Stimulated activated CD4-positive, alpha-beta T cell treated with anti-CD3 and anti-CD28 coated beads, Interleukin-12 subunit alpha, Interleukin-12 subunit beta, amount 100 ng/mL, for 48 hours (primary cell): ENCODE measurements at places on chromosomes 12 and 14.

DNA sequence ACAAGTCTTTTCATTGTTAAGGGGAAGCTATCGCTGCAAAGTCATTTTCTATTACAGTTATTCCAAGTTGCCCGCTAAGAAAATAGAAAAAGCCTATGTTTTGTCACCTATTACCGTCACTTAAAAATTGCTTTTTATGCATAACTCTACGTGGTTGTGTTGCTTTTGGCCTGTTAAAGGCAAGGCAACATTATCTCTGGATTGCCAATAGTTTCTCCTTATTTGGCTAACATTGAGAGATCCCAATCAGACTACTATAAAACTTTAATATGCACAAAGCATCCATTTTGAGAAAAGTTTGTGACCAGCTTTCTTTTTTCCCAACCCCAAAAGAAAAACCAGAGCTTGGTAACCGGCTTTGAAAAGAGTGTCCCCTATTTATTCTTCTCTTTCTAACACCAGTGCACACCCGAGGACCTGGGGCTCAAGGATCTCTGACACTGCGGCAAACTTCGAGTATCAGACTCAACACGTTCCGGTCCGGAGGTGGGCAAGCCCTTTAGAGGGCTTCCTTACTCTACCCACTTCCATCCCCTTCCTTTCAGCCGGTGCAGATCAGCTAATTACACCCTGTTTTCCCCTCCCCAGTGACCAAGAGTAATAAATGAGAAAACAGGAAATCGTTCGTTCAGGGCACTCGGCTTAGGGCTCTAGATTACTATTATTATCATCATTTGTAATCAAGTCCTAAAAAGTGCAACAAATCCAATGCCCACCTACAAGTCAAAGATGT lies 1.2 kb downstream of the PPP1R12A start:
- DNase-seq = no peak

DNA sequence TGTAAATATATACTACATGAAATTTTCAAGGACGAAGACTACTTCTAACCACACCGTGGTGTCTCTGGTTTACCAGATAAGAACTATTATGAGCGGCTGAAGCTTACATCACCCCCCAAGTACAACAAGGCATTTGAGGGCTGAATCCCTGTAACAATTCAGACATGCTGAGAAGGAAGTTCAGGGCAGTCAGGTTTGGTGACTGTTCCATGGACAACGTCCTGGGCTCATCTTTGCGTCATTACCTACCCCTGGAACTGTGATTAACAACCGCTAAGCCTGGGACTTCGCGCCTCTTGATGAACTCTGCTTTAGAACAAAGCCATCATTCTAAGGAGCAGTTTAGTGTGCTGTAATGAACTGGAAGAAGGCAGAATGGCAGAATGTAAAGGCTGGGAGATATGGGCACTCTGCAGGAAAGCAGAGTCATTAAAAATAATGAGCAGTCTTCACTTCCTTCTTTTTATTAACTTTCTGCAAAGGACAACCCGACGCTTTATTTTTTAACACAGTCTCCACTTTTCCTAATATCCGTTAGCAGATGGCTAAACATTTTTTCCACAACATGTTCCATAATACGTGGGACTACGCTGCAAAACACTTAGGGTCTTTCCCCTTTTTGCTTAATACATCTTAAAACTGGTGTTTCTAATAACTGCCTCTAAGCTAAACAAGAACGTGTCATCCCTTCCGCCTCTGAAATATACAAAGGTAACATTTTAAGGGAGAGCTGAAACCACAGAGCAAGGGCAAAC lies 263.2 kb downstream of the ADAMTS20 start:
- no peak for DNase-seq

- DNase-seq = no peak
These were observed 15.1 kb downstream of the SUDS3 start for GRCh38 chr12:118391424-118391823.

DNA sequence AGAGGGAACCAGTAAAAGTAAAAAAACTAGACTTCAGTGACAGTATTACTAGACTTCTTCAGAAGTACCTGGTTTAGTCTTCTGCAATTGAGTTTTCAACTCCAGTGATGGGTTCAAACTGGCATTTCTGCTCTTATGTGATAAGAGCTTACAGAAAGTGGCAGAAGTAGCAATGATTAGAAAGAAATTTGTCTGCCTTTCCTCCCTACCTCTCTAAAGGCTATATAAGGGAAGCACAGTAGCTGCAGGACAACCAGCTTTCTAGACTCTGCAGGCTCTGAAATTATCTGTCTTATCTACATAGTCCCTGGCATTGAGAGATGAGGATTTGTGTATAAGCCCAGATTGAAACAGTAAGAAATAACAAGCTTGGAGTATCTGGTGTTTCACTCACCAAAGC lies 107.5 kb downstream of the DAAM1 start:
- DNase-seq = no peak

DNA sequence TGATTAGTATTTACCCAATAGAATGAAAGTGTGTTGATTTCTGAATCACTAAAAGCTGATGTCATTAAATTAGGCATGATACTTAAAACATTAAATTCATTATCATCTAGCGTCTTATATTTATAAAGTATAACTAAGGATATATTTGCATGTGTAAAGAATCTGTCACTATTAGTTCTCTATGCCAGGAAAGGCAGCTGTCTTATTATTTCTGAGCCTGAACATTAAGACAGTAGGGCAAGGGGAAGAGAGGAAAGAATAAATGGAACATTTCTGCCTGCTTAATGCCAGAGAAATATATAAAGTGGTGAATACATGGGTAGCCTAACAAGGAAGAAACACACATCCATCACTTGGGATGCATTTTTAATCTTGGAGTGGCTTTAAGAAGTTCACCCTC lies 965.1 kb upstream of the TMEM132C start:
- DNase-seq = no peak

GRCh38 chr14:56118611-56119181 lies 485 bp downstream of the PELI2 start:
- no peak for DNase-seq

- DNase-seq = peak; percentile 76
These were observed at the start of gene CCND2 for GRCh38 chr12:4273652-4274395. TSS of gene CCND2 (plus strand) at chr12:4273762. CDS start at chr12:4274041, 279 bp downstream.

DNA sequence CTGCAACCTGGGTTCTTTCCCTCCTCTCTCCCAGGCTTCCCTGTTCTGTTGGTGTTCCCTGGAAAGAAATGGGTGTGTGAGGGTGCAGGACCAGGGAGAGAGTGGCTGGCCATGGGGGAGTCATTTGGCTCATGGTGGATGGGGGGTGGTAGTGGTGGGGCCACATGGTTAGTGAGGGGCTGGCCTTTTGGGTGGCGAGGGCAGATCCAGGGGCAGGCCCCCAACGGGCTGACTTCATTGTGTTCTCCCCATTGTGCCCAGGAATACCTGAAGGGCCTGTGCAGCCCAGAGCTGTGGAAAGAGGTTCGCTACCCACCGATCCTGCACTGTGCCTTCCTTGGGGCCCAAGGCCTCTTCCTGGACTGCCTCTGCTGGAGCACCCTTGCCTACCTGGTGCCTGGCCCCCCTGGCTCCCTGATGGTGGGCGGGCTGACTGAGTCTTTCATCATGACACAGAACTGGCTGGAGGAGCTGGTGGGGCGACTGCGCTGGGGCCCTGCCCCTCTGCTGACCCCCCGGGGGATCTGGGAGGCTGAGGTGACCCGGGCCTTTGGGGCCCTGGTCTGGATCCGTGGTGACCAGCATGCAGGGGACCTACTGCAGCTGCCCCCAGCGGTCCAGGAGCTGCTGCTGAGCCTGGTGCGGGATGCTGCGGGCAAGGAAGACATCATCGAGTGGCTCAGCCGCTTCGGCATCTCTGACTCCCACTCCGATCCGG lies 9.0 kb downstream of the NYNRIN start:
- DNase-seq = no peak

GRCh38 chr12:127485528-127485927 lies 781.4 kb upstream of the TMEM132C start:
- no peak for DNase-seq

- DNase-seq = no peak
These were observed 51.8 kb upstream of the MMP17 start for GRCh38 chr12:131776237-131776889.

DNA sequence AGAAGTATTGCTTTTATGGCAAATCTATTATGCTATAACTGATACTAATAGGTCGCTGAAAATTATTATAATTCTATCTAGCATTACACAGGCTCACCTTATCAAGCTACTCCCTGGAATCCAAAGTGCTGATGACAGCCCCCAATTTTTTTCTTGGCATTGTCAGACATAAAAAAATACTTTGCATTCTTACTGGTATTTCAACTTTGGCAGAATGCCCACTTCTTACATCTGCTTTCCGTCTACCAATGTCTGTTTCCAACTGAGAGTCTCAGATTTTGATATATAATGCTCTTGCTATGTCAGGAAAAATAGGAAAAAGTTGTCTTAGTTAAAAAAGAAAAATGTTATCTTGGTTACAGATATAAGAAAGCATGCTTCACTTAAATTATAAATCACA lies 615.4 kb downstream of the C12orf50 start:
- DNase-seq = no peak

GRCh38 chr12:128266086-128266485 lies 884 bp upstream of the TMEM132C start:
- DNase-seq = no peak

GRCh38 chr12:4289231-4289878 lies 15.8 kb downstream of the CCND2 start:
- no peak for DNase-seq

- DNase-seq = no peak
These were observed 60.3 kb upstream of the VPS33A start for GRCh38 chr12:122326586-122326985.

- no peak for DNase-seq
These were observed 13.5 kb upstream of the IRF2BPL start for GRCh38 chr14:77041881-77042545.

GRCh38 chr12:66269757-66270383 lies 32.4 kb upstream of the HELB start:
- DNase-seq = no peak

DNA sequence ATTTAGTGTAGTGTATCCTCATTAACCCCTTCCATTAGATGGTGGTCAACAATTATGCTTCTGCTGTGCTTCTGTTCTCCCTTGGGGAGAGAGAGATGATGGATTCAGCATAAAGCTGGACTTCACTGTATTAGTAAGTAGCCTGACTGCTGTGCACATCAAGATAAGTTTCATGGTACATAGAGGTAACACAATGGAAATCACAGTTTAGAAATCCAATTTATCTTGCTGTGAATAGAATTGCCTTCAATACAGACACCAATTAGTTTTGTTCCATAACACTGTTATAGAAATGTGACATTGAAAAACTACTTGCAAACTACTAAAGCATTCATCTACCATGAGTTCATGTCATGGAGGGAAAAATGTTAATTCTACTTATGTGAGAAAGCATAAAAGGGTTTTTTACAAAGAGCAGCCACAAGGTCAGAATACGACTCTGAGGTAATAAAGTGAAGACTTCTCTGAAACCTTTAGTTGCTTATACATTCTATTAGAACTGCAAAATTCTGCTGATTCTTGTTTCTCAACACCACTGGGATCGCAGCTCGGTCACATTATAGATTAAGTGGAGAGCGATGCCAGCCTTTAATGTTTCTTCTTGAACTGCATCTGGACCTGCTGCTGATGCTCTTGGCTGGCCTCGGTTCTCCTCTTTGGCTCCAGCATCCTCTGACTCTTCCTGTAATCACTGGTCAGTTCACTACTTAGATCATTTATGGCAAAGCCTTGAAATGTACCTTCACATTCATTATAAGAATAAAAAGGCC lies 190.8 kb downstream of the ATP23 start:
- no peak for DNase-seq

DNA sequence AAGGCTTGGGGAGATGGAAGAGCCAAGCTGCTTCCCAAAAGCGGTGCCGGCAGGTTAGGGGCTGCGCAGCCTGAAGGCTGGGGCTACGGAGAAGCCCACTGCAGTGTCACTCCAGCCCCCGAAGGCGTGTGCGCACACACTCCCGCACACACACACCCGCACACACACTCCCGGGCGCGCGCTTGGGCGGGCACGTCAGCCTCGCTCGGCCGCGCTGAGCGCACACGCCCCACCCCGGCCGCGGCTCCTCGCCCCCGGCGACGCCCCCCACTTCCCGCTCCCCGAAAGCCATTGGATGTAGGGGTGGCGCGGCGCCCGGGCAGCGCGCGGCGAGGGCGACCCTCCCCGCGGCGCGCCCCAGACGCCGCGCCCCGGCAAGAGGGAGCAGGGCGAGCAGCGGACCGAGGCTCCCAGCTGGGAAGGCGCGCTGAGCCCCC lies at the start of gene KCNK10:
TSS of gene KCNK10 (minus strand) at position 184 of the 437 bp plus-strand sequence. CDS start 471 bp downstream, outside the sequence.
- no peak for DNase-seq

DNA sequence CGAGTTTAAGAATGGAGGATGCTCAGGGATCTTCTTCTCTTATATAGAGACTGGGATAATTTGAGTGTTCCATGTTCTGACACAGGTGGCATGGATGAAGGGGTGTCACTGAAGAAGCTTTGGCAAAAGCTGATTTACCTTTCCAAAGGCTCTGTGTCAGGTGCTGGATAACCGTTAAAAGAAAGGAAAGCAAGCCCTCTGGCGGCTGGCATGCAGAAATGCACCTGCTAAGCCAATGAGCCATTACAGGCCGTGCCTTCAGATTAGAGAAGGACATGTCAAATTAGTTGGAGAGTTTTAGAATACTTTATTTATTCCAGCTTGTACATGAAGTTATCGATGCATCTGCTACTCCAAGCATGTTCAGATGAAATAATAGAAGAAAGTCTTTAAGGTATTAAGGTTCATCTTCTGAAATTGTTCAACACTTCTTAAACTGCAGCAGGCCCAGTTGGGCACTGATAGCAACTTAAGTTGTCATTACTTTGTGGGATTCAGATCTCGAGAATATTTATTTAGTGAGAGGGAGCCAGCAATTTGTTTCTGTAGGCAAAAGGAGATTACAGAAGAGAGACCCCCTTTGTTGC lies 678.2 kb downstream of the NRXN3 start:
- peak; percentile 4 for DNase-seq

- DNase-seq = no peak
These were observed 49.9 kb downstream of the HELB start for GRCh38 chr12:66352197-66352596.

- DNase-seq = no peak
These were observed 45.7 kb upstream of the PRPF39 start for GRCh38 chr14:45038256-45038655.

DNA sequence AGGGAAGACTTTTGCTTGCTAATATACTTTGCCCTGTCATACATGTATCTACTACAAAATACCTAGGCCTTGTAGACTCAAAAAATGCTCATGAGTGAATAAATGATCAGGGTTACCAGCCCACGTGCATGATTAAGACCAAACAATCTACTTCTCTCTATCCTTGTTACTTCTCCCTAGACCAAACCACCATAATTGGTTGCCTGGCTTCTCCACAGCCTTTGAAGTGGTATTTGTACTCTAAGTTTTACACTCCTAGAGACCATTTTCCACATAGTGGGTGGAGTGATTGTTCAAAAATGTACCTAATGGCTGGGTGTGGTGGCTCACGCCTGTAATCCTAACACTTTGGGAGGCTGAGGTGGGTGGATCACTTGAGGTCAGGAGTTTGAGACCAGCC lies 14.1 kb upstream of the RPS6KL1 start:
- DNase-seq = no peak

DNA sequence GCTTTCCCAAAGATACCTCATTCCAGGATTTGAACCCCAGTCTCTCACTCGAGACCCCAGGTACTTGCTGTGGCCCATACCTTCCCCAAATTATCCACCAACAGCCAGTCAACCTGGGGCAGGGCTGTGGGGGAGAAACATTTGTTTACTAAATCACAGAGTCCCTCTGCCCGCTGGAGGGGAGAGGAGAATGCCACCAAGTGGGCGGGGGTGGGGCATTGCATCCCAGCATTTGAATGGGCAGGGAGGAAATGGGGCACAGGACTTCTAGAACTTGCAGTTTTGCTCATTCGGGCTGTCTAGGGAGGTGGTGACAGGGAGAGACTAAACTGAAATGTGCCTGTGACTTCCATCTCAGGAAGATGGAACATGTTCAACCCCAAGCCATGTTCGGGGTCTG lies 10.9 kb upstream of the SERPINA9 start:
- no peak for DNase-seq
